ENCODE measurements at places on chromosomes 11 and 22.

GRCh38 chr22:31130873-31131272, 8.1 kb downstream of the INPP5J start:
- DNase-seq: no peak

DNA sequence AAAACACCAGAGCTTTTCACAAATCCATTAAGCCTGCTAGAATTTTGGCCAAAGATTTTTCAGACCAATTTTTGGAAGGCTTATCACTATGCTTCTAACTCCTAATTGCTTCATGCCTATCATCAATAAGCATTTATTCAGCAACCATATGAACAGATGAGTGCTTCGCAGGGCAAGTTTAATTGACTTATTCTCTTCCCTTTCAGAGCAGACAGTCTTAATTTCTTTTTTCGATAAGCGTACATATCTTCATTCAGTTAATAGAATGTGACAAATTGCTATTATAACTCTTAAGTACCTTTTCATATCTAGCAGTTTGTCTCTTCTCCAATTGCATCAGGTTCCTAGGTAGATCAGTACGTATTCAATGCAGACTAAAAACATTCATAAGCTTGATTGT, 298.4 kb upstream of the ANO5 start:
- no peak for DNase-seq

DNA sequence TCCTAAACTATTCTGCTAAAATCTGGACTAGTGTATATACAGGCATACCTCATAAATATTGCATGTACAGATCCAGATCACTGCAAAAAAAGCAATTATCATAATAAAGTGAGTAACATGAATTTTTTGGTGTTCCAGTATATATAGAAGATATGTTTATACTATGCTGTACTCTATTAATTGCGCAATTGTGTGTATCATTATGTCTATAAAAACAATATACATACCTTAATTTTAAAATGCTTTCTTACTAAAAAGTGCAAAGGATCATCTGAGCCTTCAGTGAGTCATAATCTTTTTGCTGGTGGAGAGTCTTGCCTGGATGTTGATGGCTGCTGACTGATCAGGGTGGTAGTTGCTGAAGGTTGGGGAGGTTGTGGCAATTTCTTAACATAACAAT, 35.4 kb upstream of the CEP295 start:
- DNase-seq: no peak

DNA sequence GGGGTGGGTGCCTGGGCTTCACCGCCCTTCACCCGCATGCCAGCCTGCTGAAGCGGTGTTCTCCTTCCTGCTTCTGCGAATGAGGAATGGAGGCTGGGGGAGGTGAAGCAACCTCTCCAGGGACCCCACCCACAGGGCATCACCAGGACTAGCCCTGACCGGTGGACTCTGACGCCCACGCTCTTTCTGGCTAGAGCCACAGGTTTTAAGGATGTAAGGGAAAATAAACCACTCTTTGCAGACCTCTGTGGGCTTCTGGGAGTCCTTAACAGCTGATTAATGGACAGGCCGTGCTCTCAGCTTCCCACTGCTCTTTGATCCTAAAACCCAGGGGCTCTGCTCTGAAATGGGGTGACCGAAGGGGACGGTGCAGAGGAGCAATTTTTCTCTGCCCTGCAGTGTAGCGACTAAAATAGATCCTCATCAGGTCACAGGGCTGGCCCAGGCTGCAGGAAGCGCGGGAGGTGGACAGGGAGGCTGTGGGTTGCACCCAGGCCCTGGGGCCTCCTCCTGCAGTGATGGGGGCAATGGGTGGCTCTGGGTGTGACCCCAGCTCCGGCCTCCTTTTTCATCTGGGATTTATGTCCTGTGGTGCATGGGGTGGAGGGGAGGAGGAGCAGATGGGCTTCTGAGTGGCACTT, 127.4 kb downstream of the CACNA1I start:
- no peak for DNase-seq

DNA sequence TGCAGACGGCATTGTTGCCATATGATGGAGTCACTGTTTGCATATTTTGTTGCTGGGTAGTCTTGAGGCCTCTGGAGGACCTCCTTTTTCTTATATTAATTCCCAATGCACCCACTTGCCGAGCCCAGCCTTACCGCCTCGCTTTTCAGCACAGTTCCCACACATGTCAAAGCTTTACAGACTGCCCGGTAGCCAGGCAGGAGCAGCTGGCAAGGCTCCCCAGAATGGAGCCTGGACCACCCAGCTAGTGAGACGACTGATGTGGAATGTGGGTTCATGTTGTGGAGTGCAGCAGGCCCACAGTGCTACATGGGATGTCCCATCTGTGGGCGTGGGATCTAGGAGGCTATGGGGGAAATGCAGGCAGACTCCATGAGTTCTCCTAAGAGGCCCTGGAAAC, 99.4 kb upstream of the MTMR2 start:
- DNase-seq: no peak

DNA sequence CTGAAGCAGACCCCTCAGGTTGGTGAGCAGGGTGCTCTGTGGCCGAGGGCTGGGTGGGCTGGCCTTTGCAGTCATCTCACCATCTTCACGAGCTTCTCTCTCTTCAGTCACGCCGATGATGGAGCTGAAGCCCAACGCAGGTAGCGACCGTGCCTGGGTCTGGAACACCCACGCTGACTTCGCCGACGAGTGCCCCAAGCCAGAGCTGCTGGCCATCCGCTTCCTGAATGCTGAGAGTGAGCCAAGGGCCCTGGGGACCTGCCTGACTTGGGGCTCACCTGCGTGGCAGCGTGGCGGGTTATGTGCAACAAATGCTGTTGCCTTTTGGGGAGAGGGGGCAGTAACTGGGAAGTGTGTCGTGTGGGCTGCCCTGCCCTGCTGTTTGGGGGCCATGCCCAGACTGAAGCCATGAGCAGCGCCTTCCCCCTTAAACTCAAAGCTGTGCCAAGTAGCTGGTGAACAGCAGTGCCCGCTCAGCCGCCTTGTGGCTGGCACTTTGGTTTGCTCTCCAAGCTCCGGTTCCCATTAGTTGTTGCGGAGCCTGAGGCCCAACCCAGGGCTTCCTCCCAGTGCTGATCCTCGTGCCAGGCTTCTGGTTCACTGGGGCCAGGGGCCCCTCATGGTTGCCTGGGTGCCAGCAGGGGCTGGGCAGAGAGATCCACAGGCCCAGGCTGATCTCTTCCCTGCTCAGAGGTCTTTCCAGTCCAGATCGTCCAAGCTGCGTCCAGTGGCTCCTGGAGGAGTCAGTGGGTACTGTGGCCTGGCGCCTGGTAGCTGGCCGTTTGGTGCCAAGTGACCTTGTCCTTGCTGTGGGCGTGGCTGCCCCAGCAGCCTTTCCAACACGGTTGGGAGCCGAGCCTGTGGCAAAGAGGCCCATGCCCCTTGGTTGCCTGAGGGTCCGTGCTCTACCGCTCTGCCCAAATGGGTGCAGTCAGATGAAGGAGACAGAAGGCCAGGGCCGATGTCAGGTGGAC, 6.1 kb upstream of the ZDHHC8 start:
- no peak for DNase-seq

- DNase-seq: no peak
Observed at GRCh38 chr22:48793949-48794348, 1033.7 kb downstream of the BRD1 start.

GRCh38 chr11:47003180-47003877, 66.8 kb downstream of the CSTPP1 start:
- DNase-seq: no peak

DNA sequence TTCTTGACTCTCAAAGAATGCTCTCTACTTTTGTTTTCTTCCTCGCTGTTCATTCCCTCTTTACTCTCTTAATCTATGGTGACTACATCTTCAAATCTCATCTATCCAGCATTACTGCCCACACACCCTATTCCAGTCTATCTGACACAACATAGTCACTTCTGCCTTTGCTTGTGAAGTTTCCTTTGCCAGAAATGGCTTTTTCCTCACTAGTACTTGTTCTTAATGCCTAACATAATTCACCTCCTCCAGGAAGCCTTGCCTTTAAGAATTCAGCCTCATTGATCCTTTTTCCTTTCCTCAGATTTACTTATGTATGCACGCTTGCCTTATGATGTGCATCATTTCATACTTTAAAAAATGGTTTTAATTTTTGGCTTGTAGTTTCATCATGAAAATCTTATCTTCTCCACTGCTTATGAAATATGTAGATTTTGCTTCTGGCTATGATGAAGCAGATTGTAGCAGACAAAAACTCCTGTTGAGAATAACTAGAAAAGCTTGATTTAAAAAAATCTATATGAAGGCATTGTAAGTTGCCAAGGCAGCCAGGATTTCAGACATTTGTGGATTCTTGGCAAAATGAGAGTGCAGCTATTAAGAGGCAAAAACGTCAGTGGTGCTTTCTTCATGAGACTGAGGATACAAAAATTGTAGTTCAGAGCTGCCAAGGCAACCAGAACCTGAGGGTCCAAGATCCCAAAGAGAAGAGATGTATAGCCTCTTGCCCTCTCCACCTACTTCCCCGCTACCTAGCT, 31.8 kb downstream of the RNF169 start:
- DNase-seq: no peak

GRCh38 chr22:28009272-28009827, 90.3 kb upstream of the PITPNB start:
- DNase-seq: no peak

- DNase-seq: no peak
Observed at GRCh38 chr11:12213883-12214282, 103.5 kb downstream of the MICAL2 start.

- no peak for DNase-seq
Observed at GRCh38 chr22:39146256-39147101, 6.0 kb downstream of the CBX7 start.

DNA sequence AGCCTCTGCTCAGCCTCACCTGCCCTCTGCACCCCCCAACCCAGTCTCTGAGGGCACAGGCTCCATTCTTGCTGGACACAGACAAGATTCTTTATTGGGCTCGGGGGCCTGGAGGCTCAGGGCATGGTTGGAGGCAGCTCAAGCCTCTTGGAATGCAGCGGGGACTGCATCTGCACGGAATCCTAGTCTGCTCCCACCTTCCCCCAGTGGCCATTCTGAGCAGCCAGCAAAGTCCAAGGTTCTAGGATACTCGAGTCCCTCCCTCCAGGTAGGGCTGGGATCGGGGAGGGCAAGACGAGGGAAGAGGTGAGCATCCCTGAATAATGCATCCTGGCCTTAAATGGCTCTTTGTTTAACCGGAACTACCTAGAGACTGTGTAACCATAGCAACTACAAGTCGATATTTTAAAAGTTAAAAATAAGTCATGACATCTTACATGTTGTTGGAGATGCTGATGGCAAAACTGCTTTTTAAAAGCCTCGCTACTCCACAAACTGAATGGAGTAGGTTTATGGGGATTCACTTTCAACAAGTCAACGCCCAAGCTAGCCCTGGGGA, 10.7 kb upstream of the IGSF22 start:
- no peak for DNase-seq

GRCh38 chr22:48477031-48477721, 1350.5 kb downstream of the BRD1 start:
- DNase-seq: no peak
